GM12864 (cell line): ENCODE measurements at places on chromosomes 4 and X.

GRCh38 chr4:93186846-93187245 is 641.7 kb upstream of the ATOH1 start:
- no peak for DNase-seq

- DNase-seq: no peak
Measured at GRCh38 chr4:52783069-52783468, 31.8 kb upstream of the ERVMER34-1 start.

- DNase-seq: no peak
Measured at GRCh38 chr4:102640669-102641068, 120.1 kb downstream of the MANBA start.

DNA sequence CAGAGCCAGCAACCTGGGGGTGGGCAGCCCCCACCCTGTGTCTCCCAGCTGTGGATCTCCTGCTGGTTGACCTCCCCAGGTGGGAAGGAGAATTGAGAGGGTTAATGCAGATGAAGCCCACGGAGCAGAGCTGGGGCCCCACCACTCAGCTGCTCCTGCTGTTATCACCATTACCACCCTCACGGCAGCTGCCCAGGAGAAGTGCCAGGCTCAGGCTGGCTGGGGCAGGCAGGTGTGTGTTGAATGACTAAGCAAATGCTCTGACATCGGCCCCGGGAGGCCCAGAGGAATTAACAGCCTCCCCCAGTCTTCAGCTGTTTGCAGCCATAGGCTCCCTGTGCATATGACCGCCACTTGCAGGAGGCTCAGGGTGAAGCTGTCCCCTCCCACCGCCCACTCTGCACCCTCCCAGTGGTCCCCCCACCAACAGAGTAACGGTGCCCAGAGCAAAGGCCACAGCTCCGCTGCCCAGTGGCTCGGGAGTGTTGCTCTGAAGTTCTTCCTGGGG is 133.8 kb downstream of the CPZ start:
- no peak for DNase-seq

GRCh38 chr4:109728385-109728784 is 1.5 kb downstream of the PLA2G12A start:
- no peak for DNase-seq

DNA sequence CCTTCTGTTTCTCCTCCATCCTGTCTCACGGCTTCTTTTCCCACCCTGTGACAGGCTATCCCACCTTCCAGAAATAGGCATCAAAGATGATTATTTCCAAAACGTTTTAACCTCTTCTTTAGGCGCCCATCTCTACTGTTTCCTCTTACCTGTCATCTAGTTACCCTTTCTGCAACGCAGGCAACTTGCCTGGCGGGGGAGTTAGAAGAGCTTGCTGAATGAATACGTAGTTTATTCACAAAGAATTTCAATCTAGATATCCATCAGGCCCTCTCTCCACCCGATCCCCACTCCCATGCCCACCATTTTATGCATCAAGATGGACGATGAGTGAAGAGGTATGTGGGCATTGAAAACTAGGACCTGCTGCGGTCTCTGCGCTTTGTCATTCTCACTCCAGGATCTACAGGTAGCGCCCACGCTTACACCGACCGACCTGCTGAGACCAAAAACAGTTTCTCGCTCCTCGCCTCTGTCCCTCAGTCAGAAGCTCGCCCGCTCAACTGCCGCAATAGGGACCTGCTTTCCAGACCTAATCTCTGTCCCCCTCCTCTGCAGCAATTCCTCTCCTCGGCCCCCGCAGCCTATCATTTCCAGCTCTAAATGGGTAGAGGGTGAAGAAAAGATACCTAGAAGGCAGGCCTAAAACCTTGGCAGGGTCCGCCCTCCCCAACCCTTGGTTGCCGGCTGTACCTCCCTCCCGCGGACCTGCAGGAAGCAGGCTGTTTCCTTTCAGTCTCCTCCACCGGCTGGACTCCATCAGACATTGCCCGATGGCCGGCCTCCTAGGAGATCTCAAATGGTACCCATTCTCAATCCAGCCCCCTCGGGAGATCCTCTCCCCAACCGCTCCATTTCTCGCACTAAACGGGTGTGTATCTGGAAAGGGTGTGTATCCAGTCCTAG is 624 bp downstream of the BEX5 start:
- no peak for DNase-seq

- no peak for DNase-seq
Measured at GRCh38 chrX:71550578-71550977, 17.7 kb downstream of the OGT start.

DNA sequence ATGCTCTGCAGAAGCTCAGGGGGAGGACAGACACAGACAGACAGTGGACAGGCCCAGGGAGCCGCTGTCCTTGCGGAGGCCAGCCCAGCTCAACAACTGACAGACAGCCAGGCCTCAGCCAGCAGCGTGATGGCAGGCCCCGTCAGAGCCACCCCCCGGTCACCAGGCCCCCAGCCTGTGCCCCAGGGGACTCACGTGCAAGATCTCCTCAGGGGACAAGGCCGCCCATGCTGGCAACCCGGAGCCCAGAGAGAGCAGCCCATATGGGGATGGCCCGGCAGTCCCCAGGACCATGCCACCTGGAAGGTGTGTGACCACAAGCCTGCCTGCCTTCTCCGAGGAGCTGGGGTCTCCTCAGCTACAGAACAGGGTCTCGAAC is 28.0 kb upstream of the MXD4 start:
- no peak for DNase-seq

DNA sequence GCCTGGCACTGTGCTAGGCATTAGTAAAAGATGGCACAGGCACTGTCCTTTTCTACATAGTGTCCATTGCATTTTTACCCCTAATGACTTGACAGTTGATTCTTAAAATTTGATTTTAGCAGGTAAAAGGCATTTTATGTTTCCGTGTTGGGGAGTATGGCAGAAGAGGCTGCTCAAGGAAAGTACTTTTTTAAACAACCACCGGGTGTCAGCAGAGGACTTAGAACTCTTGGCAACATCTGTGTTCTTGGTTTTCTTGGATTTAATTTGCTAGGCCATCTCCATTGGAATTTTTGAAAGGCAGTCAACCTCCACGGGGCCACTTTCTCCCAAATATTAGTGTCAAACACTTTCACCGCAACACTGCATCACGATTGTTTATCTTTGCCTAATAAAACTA is 102.9 kb downstream of the TSPAN7 start:
- DNase-seq: no peak

- no peak for DNase-seq
Measured at GRCh38 chrX:108122748-108123147, 31.2 kb downstream of the ATG4A start.
